NCI-H1105 treated with DMSO at 0.1 percent for 48 hours (cell line): ENCODE measurements at places on chromosomes 11 and 22.

DNA sequence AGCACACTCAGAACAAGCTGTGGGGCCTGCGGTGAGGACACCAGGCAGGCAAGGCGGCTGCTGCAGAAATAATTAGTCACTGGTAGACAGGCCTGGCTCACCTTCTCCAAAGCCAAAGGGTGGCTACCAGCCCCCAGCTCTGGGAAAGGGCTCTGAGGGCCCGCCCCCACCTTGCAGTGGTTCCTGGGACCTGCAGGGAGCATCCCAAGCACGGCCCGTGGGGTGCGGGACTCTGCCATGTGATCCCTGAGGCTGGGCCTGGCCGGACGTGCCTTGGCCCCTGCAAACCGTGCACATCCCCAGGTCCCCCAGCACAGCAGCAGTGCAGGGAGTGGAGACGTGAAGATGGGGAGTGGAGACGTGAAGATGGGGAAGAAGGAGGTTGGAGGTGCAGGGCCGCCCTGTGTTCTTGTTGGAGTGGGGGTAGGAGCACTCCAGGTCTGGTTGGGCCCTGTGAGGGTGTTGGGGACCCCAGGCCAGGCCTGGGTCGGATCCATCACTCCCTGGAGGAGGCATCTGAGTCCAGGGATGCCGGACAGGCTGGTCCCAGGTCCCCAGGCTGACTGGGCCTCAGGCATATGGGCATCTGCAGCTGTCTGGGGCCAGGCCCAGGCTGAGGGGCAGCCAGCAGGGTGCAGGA lies 41.9 kb downstream of the RTN4R start:
- DNase-seq: no peak

DNA sequence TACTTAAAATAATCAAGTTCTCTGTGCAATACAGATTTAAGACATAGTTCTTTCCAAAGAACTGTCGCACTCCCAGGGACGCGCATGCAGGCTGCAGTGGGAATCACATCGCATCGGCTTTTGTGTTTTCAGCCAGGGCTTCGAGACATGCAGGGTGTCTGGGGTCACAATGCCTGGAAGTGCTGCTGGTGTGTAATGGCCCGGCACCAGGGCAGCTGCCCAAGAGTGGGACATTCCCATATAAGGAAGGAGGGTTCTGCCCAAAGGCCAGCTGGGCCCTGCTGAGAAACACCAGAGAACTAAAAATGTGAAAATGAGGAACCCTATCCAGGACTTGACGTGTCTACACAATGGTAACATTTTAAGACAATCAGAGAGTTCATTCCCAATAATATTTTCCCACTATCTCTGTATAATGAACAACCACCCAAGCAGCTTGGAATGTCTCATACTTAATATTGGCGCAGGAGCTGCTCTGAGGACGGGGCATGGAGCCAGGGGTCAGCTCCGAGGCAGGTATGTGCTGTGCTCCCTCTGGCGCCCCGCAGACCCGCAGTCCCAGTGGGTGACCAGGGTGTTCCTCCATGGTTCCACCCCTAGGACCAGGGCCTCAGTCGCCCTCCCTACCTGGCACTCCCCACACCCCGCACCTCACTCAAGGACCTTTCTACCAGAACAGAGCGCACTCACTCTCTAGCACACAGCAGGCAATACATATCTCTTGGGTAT lies 11.3 kb downstream of the MCAT start:
- DNase-seq: no peak

DNA sequence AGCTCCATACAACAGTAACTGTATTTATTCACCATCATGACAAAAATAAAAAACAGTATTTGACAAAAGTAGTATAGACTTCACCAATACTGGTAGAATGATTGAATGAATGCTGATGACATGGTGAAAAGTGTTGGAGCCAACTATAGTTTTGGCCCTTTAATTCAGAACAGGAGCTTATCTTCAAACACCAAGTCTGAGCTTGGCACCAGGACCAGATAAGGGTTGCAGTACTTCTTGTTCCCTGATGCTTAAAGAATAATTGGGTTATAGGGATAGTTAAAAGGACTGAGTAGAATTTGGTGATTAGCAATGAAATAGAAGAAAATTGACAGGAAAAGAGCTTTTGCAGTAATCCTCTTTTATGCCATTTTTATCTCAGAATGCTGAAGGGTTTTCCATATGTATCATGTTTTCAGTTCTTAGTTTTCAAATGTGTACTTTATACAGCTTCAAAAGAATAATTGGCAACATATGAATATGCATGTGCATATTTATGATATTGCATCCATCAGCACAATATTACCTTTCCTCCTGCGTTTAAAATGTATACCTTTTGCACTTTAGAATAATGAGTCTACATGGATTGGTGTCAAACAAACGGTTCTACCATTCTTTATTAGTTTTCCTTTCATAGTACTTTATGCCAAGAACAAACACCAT lies 214.2 kb upstream of the ARHGAP42 start:
- no peak for DNase-seq

DNA sequence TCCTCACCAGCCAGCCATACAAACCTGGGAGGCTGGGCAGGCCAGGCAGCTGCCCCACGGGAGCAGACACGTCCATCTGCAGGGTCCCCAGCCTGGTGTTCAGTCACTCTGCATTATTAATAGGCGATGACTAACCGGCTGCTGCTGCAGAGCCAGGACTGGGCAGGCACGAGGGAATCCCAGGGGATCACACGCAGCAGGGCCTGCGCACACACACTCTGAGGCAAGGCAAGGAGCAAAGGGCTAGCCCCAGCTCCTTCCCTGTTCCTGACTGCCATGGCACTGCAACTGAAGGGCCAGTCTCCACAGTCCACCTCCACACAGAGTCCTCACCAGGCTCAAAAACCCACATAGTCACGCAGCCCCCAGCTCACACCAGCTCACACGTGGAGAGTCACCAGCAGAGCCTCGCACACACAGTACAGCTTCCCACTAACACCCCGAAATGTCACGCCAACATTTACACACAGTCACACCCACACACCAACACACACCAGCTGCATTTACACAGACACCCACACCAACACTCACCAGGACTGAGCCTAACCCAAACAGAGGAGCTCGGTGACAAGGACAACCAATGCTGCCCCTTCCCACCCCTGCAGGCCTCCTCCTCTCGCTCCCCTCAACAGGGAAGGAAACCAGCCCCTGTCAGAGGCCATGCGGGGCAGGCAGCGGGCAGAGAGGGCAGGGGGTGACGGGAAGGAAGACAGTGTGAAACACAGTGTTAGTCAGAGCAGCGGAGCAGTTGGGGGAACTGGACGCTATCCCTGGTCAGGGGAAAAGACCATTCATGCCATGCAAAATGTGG lies 47.3 kb downstream of the NRXN2 start:
- DNase-seq: no peak

GRCh38 chr11:72378704-72379383 lies 55.5 kb downstream of the CLPB start:
- DNase-seq: no peak
